Suprapubic skin (tissue), 4 donors: ENCODE measurements at places on chromosomes 16 and 17. TPM values are rescaled to one million over a fixed set of nuclear protein-coding genes. Genes with fewer than 3 reads are reported as not detected.
A peak's percentile ranks its signal among the peaks of the same experiment; 100 is the strongest.

DNA sequence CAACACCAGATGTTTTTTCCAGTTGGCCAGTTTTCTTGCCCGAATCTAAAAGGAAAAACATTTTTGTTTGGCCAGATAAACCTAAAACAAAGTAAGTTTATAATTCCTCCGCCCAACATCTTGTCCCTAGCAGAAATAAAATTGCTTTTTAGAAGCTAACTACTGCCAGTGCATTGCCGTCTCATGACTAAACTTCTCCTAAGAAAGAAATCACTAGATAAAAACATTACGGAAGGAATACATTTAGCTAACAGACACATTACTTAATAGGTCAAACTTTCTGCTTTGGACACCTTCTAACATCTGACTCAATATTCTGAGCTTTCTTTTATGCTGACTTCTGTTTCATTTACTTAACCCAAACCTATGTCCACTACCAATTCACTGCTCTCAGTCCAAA lies 36.2 kb downstream of the FBXL20 start:
- no peak overlapping the region for H3K4me3 ChIP-seq
- H3K27me3 ChIP-seq = no peaks in the 10 kb centered on the region
- H3K36me3 ChIP-seq = no peaks in the 10 kb centered on the region
- H3K4me1 ChIP-seq = peaks cover 15% of the 10 kb centered on the region
- DNase-seq = no peak

DNA sequence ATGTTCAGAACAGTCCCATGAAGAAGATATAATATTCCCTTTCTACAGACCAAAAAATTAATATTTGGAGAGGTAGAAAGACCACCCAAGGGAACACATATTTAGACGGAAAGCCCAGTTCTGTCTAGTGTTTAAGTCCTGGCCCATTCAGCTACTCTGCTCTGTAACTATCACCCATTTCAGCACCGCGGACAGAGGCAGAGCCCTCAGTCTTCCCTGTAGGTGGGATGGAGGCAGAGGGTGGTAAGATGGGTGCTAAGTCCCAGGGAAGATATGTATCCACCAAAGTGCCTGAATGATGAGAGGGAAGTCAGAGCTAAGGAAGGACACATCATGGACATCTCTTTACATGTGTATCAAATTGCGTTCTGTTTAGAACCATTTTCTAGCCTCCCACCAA lies 27.8 kb upstream of the C16orf78 start:
- H3K36me3 ChIP-seq = no peaks in the 10 kb centered on the region
- H3K27me3 ChIP-seq = peaks cover 47% of the 10 kb centered on the region
- no peak overlapping the region for H3K4me3 ChIP-seq
- H3K27ac ChIP-seq = no peak overlapping the region
- peak; percentile 12 for DNase-seq

DNA sequence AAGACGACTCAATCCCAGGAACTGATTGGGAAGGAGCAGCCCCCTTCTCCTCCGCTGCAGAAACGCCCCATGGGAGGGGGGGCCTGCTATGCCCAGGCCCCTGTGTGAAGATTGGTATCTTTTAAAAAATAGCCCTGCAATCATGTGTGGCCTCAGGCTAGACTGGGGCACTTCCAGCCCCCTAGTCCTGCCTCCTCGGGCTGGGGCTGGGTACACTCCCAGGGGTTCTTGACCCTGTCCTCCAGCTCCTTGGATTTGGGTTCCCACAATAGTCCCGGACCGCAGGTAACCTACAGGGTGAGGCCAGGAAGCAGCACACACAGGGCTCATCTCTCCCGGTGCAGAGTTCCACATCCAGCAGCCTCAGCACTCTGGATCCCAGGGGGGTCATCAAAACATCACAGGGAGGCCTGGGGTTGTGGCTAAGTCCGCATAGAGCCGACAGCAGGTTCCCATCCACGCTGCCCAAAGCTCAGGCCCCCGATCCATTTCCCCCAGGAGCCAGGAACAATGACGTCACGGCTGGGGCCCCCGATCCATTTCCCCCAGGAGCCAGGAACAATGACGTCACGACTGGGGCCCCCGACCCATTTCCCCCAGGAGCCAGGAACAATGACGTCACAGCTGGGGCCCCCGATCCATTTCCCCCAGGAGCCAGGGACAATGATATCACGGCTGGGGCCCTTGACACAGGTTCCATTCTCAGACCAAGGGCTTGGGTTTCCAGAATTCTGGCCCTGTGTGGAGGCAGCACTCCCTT lies 202.4 kb downstream of the IRF8 start:
- peaks cover 38% of the 10 kb centered on the region for H3K27me3 ChIP-seq
- no peak overlapping the region for H3K4me3 ChIP-seq

DNA sequence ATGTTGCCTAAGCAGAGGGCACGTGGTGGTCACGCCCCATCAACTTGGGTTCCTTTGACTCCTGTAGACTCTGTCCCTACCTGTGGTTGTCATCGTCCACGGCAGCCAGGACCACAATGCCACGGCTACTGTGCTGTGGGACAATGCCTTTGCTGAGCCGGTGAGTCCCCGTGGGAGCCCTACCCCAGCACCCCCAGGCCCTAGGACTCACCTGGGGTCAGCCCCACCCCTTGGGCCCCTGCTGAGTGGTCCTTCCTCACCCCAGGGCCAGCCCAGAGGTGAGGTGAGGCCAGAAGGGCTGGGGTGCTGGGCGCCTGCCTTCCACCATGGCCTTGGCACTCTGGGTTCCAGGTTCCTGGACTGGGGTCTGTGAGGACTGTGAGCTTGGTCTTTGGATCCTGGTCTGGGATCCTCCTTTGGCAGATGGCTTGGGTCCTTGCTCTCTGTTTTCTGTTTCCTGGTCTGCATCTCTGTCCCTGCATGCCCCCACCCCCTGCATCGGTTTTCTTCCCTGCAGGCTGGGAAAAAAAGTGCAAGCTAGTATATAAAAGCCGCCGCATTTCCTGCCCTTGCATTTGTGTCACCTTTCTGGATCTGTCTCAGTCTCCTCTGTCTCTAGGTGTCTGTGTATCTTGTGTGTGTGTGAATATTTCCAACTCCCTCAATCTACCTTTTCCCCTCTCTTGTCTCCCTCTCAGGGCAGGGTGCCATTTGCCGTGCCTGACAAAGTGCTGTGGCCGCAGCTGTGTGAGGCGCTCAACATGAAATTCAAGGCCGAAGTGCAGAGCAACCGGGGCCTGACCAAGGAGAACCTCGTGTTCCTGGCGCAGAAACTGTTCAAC lies 17.5 kb downstream of the STAT5A start:
- H3K4me1 ChIP-seq = peaks cover 3% of the 10 kb centered on the region
- no peaks in the 10 kb centered on the region for H3K27me3 ChIP-seq
- no peak overlapping the region for H3K4me3 ChIP-seq

- no peaks in the 10 kb centered on the region for H3K27me3 ChIP-seq
- no peak for DNase-seq
- H3K4me1 ChIP-seq = no peaks in the 10 kb centered on the region
- no peak overlapping the region for H3K27ac ChIP-seq
These were observed 55.3 kb downstream of the NOG start for GRCh38 chr17:56648806-56649205.

TRIM25 gene
- total RNA-seq = 44.7 TPM

BAHCC1 gene
- 9.4 TPM for total RNA-seq

GRCh38 chr17:45408611-45409421 lies 23.9 kb downstream of the ARHGAP27 start:
- H3K36me3 ChIP-seq = peaks cover 19% of the 10 kb centered on the region
- H3K27me3 ChIP-seq = no peaks in the 10 kb centered on the region
- no peak for DNase-seq
- H3K4me3 ChIP-seq = peak overlapping the region; percentile 40
- H3K4me1 ChIP-seq = peaks cover 59% of the 10 kb centered on the region
- H3K27ac ChIP-seq = no peak overlapping the region

DOK4 gene
- total RNA-seq = 29.8 TPM

DNA sequence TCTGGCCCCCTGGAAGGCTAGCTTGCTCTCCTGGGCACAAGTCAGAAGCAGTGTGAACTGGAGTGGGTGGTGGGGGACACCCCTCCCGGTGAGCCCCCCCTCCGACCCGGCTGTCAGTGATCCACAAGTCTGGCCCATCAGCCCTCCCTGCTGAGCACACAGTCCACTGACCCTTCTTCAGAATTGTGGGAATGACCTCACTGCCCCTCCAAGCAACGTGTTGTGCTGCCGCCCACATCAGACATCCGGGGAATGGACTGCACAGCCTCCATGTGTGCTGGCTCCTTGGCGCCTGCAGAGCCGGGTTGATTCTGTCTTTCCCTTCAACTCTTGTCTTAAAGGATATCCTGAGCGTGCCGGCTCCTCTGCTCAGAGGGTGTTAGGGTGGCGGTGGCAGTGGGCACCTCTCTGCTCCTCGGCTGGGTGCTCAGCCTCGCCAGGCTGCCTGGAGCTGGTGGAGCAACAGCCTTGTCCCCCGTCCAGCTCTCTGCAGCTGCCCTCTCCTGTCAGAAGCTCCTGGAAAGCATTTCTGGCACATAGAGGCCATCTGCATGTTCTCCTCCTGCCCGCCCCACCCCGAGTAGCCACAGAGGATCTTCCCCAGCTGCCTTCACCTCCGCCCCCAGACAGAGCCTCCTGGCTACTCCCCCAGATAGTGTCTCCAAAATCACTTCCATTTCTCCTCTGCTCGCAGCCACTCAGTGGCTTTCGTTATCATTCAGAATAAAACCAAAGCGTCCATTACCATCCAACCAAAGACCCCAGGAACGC lies 19.8 kb downstream of the NPTX1 start:
- H3K27ac ChIP-seq = no peak overlapping the region
- no peaks in the 10 kb centered on the region for H3K36me3 ChIP-seq
- peaks cover 32% of the 10 kb centered on the region for H3K4me1 ChIP-seq
- no peak for DNase-seq
